Activated naive CD4-positive, alpha-beta T cell treated with anti-CD3 and anti-CD28 coated beads for 36 hours (primary cell): ENCODE measurements at places on chromosomes 11 and 22. TPM values are rescaled to one million over a fixed set of nuclear protein-coding genes. Genes with fewer than 3 reads are reported as not detected.

The PTPN5 gene
- not detected for total RNA-seq

DNA sequence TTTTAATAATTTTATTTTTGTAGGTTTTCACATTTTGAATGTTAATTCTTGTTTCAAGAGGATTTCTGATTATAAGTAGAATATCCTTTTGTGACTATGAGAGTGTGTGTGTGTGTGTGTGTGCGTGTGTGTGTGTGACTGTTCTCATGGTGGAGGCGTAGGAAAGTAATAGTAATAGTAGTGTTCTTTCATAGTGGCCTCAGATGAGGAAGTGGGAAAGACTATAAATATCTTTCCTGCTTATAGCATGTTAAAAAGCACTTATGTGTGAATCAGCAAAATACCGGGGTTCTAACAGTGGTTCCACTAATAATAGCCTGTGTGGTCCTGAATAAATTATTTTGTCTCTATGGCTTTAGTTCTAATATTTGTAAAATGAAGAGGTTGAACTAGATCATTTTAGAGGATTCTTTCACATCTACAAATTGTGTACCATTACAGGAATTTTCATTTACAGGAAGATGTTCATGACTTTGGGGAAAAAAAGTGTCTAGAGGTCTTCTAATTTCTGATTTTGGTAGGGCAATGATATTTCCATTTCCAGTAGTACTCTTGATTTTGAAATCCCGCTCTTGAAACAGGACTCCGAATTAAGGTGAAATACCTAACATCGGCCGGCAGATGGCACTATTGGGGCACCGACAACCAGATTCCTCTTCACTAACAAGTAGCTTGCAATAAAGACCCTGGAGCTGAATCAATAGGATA is 29.9 kb upstream of the OR10G7 start:
- H3K27me3 ChIP-seq = peaks cover 39% of the 10 kb centered on the region
- peaks cover 12% of the 10 kb centered on the region for H3K4me1 ChIP-seq
- no peak overlapping the region for H3K4me3 ChIP-seq

- H3K36me3 ChIP-seq = no peaks in the 10 kb centered on the region
- H3K4me1 ChIP-seq = no peaks in the 10 kb centered on the region
- no peak overlapping the region for H3K4me3 ChIP-seq
- no peaks in the 10 kb centered on the region for H3K27me3 ChIP-seq
Measured at GRCh38 chr11:76714493-76714892, 43.9 kb upstream of the LRRC32 start.

The TRPT1 gene
- total RNA-seq = 18.3 TPM

The MS4A4E gene
- not detected for total RNA-seq

GRCh38 chr11:58788355-58789023 is 56.0 kb downstream of the GLYATL2 start:
- H3K4me1 ChIP-seq = no peaks in the 10 kb centered on the region
- H3K36me3 ChIP-seq = no peaks in the 10 kb centered on the region
- H3K27ac ChIP-seq = no peak overlapping the region
- peaks cover 5% of the 10 kb centered on the region for H3K27me3 ChIP-seq
- H3K4me3 ChIP-seq = no peak overlapping the region
- peak; percentile 66 for DNase-seq

GRCh38 chr22:22060200-22061084 is 77.9 kb upstream of the TOP3B start:
- no peak overlapping the region for H3K27ac ChIP-seq
- no peaks in the 10 kb centered on the region for H3K4me1 ChIP-seq
- DNase-seq = peak; percentile 82
- no peaks in the 10 kb centered on the region for H3K36me3 ChIP-seq
- peaks cover 21% of the 10 kb centered on the region for H3K27me3 ChIP-seq

The LDLRAD3 gene
- 0.17 TPM for total RNA-seq

The GLYAT gene
- not detected for total RNA-seq

DNA sequence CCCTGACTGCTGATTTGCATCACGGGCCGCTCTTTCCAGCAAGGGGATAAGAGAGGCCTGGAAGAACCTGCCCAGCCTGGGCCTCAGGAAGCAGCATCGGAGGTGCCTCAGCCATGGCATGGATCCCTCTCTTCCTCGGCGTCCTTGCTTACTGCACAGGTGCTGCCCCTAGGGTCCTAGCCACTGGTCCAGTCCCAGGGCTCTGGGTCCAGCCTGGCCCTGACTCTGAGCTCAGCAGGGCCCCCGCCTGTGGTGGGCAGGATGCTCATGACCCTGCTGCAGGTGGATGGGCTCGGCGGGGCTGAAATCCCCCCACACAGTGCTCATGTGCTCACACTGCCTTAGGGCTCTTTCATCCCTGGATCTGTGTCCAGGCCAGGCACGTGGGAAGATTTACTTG is 7.0 kb upstream of the IGLL5 start:
- H3K27ac ChIP-seq = no peak overlapping the region
- no peak for DNase-seq
- no peak overlapping the region for H3K4me3 ChIP-seq
- H3K4me1 ChIP-seq = peaks cover 7% of the 10 kb centered on the region
- H3K36me3 ChIP-seq = no peaks in the 10 kb centered on the region

The ADAMTS8 gene
- total RNA-seq = not detected

- no peak for DNase-seq
- no peaks in the 10 kb centered on the region for H3K36me3 ChIP-seq
- H3K27ac ChIP-seq = no peak overlapping the region
- no peaks in the 10 kb centered on the region for H3K27me3 ChIP-seq
- no peak overlapping the region for H3K4me3 ChIP-seq
- H3K4me1 ChIP-seq = peaks cover 44% of the 10 kb centered on the region
Measured at GRCh38 chr11:88420165-88420791, 82.7 kb upstream of the CTSC start.

DNA sequence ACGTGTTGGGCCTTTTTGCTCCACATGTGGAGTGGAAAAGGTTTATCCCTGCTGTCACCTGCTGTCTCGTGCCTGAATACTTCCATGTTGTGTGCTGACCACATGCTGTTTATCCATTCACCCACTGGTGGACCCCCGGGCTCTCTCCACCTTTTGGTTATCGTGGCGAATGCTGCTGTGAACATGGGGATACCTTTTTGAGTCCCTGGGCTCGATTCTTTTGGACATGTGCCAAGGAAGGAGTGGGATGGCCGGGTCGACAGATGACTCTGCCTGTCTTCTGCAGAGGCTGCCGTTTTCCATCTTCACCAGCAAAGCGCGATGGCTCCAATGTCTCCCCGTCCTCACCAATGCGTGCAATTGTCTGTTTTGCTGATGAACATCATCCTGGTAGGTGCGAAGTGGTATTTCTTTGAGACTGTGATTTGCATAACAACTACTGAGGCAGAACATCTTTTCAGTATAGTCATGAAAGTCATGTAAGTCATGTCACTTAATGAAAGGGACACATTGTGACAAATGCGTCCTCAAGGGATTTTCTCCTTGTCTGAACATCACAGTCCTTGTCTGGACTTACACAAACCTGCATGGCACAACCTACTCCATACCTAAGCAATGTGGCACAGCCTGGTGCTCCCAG is 758.7 kb downstream of the BRD1 start:
- H3K27ac ChIP-seq = no peak overlapping the region
- no peaks in the 10 kb centered on the region for H3K36me3 ChIP-seq
- H3K4me1 ChIP-seq = no peaks in the 10 kb centered on the region
- no peak for DNase-seq
- H3K4me3 ChIP-seq = no peak overlapping the region

The TRIM29 gene
- total RNA-seq = not detected

GRCh38 chr11:63767565-63768236 is 874 bp downstream of the ZFTA start:
- no peak overlapping the region for H3K27ac ChIP-seq
- H3K4me1 ChIP-seq = peaks cover 11% of the 10 kb centered on the region
- peaks cover 12% of the 10 kb centered on the region for H3K27me3 ChIP-seq
- H3K4me3 ChIP-seq = peak overlapping the region; percentile 88
- DNase-seq = peak; percentile 34

The ZNF143 gene
- total RNA-seq = 39.1 TPM

- H3K27ac ChIP-seq = no peak overlapping the region
- H3K4me3 ChIP-seq = no peak overlapping the region
Measured at GRCh38 chr11:105968021-105968697, 53.9 kb downstream of the MSANTD4 start.

The SPI1 gene
- total RNA-seq = not detected

GRCh38 chr11:134252346-134253187 is 585 bp downstream of the THYN1 start:
- H3K36me3 ChIP-seq = peaks cover 4% of the 10 kb centered on the region
- DNase-seq = peak; percentile 53
- peak overlapping the region; percentile 90 for H3K4me3 ChIP-seq
- peak overlapping the region; percentile 54 for H3K27ac ChIP-seq

DNA sequence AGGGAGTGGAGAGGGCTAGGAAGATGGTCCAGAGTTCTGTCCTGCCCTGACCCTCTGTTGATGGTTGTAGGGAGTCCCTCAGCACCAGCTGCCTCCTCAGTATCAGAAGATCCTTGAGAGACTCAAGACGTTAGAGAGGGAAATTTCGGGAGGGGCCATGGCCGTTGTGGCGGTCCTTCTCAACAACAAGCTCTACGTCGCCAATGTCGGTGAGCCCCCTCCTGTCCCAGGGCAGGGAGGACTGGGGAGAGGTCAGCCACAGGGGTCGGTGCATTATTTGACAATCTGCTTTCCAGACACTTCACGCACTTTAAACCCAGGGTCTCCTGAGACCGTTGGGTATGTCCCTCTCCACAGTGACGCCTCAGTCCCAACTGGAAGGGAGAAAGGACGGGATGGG is 18.1 kb downstream of the TAB1 start:
- peaks cover 25% of the 10 kb centered on the region for H3K36me3 ChIP-seq
- no peak overlapping the region for H3K27ac ChIP-seq
- peaks cover 44% of the 10 kb centered on the region for H3K4me1 ChIP-seq
- DNase-seq = no peak
- H3K4me3 ChIP-seq = no peak overlapping the region

The PANX3 gene
- not detected for total RNA-seq

DNA sequence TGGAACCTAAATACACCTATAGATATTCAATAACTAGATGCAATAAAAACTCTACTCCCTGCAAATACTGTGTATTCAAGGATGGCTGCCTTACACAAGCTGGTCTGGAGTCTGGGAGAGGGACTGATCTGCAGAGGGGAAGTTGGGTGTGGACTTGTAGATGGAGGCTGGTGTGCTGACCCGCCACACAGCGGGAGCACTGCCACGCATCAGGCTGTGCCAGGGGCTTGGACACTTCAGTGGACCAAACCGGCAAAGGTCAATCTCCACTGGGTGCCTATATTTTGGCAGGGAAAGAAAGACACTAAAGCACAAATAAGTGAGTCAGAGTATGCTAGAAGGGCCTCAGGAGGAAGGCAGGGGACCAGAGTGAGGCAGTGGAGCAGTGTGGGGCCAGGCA is 2.1 kb upstream of the SHANK3 start:
- no peak for DNase-seq
- no peaks in the 10 kb centered on the region for H3K36me3 ChIP-seq
- no peak overlapping the region for H3K27ac ChIP-seq
- H3K4me3 ChIP-seq = no peak overlapping the region
- peaks cover 8% of the 10 kb centered on the region for H3K4me1 ChIP-seq

GRCh38 chr11:99952816-99953215 is 734.3 kb upstream of the ARHGAP42 start:
- H3K4me1 ChIP-seq = no peaks in the 10 kb centered on the region
- DNase-seq = no peak
- H3K36me3 ChIP-seq = no peaks in the 10 kb centered on the region

- no peak for DNase-seq
- peaks cover 2% of the 10 kb centered on the region for H3K36me3 ChIP-seq
- H3K4me1 ChIP-seq = peaks cover 44% of the 10 kb centered on the region
- no peaks in the 10 kb centered on the region for H3K27me3 ChIP-seq
- no peak overlapping the region for H3K27ac ChIP-seq
Measured at GRCh38 chr11:64229090-64229743, 1.1 kb upstream of the DNAJC4 start.

DNA sequence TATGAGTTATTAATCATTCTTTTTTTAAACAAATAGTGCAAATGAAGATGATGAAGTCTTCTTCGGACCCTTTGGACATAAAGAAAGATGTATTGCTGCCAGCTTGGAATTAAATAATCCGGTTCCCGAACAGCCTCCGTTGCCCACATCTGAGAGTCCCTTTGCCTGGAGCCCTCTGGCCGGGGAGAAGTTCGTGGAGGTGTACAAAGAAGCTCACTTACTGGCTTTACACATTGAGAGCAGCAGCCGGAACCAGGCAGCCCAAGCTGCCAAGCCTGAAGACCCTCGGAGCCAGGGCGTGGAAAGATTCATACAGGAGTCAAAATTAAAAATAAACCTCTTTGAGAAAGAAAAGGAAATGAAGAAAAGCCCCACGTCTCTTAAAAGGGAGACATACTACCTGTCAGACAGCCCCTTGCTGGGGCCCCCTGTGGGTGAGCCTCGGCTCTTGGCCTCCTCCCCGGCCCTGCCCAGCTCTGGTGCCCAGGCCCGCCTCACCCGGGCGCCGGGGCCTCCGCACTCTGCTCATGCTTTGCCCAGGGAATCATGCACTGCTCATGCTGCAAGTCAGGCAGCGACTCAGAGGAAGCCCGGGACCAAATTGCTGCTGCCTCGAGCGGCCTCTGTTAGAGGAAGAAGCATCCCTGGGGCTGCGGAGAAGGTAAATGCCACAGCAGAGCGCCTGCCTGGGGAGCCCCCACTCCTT is 11.8 kb downstream of the GTSE1 start:
- H3K27ac ChIP-seq = no peak overlapping the region
- peaks cover 2% of the 10 kb centered on the region for H3K4me1 ChIP-seq
- no peak overlapping the region for H3K4me3 ChIP-seq
- no peak for DNase-seq
- no peaks in the 10 kb centered on the region for H3K27me3 ChIP-seq

DNA sequence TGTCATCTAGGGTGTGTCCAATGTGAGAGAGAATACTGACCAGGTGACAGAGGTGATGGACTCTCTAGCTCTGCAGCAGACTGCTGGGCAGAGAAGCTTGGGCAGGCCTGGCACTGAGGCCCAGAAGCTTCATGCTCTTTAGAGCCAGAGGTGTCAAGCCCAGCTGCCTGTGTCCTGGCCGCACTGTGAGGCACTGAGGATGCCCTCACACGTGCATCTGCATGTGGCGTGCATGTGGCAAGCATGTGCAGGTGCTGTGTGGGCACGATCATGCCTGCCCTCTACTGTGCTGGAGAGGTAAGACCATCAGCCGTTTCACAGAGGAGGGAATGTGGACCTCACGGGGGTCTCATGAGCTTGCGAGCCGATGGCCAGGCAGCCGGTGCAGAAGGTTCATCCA is 15.8 kb upstream of the TXNRD2 start:
- DNase-seq = no peak
- no peak overlapping the region for H3K4me3 ChIP-seq
- H3K36me3 ChIP-seq = no peaks in the 10 kb centered on the region
- peaks cover 13% of the 10 kb centered on the region for H3K4me1 ChIP-seq
- H3K27me3 ChIP-seq = no peaks in the 10 kb centered on the region

The LTO1 gene
- 14.9 TPM for total RNA-seq

DNA sequence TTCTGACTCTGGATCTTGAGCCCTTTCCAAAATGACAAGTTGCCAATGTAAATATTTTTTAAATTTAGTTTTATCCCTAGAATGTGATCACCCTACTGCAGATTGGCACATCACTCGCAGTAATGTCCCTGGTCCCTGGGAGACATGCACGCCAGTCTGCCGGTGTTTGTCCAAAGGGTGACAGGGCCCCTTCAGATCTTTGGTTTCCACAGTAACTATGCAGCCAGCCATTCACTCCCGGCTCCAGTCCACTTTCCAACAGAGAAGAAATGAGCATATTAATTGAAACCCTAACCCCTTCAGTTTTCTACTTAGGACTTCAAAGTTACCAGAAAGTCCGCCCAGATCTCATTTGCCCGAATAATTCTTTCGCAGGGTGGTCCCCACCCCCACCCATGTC is 25.8 kb upstream of the RASSF10 start:
- DNase-seq = no peak
- H3K4me3 ChIP-seq = no peak overlapping the region
- no peaks in the 10 kb centered on the region for H3K4me1 ChIP-seq
- peaks cover 20% of the 10 kb centered on the region for H3K27me3 ChIP-seq
- H3K36me3 ChIP-seq = no peaks in the 10 kb centered on the region

- H3K4me1 ChIP-seq = peaks cover 1% of the 10 kb centered on the region
- DNase-seq = no peak
- H3K36me3 ChIP-seq = no peaks in the 10 kb centered on the region
- H3K27me3 ChIP-seq = peaks cover 9% of the 10 kb centered on the region
Measured at GRCh38 chr22:27752771-27753170, 48.8 kb downstream of the MN1 start.
